ENCODE measurements at places on chromosomes 2 and 18.

GRCh38 chr2:239917957-239918481, 107.1 kb downstream of the NDUFA10 start:
- no peak for DNase-seq

DNA sequence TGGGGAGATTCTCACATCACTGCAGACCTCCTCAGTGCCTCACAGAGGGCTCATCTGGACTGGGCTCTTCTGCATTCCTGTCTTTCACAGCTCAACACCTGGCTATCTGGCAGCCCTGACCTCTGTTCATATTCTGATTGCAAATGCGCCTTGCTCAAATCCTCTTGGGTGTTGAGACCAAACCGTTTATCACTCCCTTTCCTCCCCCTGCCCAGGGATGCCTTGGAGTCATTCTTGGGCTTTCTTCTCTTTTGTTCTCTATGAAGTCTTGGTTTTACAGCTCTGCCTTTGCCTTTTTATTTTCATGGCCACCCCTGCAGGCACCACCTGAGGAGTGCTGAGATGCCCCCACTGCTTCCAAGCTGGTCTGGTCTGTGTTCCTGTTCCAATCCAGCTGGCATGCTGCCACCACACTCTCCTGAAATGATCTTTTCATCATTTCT, 26.3 kb downstream of the TUBB6 start:
- DNase-seq, result no peak

GRCh38 chr18:55245211-55245614, 286.0 kb upstream of the CCDC68 start:
- DNase-seq, result no peak

DNA sequence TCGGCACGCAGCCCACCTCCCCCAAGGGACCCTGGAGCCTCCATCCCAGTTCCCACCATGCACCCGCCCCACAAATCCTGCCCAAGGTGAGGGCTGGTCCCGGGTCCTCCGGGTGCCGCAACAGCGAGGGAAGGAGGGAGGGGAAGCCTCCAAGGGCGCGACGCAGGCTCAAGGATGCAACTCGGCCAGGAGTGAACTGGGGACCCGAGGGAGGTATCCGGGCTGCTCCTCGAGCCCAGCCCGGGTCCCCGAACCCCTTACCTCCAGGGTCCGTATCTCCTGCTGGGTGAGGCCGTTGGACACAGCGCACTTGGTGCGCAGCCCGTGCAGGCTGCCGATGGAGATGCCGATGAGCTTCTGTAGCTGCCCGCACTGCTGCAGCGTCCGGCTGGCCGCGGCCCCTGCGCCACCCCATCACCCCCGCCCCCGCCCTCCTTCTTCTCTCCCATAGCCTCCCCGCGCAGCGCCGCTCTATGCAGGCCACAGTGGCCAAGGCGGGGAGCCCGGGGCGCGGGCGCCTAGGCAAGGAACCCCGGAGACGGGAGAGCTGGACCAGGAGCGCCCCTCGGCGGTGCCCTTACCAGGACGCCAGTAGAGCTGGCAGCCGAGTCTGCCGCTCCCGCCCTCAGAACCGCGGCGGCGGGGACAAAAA, 124.1 kb downstream of the ANKRD30BL start:
- DNase-seq, result no peak

DNA sequence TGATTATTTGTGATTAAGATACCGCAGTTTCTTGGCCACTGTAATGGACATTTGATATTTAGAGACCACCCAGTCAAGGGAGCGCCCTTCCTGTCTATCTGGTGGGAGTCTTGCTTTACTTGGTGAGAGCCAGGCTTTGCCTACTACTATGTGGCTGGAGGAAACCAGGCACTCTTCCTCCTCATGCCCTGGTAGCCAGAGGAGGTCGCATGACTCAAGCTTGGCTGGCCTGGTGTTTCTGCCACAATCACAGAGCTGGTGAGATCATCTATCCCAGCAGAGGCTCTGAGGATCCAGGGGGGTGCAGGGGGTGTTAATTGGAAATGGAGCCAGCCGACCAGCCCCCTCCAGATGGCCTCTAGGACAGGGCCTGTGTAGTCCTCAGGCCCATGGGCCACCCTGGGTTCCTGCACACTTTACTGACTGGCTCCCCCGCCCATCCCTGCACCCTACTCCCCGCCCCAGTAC, 46.8 kb upstream of the BIN1 start:
- peak; percentile 96 for DNase-seq

GRCh38 chr2:23375448-23375847, 9.5 kb upstream of the KLHL29 start:
- DNase-seq, result peak; percentile 64

- peak; percentile 9 for DNase-seq
Observed at GRCh38 chr2:230011617-230012016, 57.1 kb downstream of the SLC16A14 start.

- DNase-seq, result peak; percentile 9
Observed at GRCh38 chr2:175766880-175767279, 235.2 kb downstream of the LNPK start.

- no peak for DNase-seq
Observed at GRCh38 chr2:23767876-23768621, 158.9 kb downstream of the ATAD2B start.

- peak; percentile 11 for DNase-seq
Observed at GRCh38 chr2:129935118-129935517, 44.3 kb upstream of the RAB6C start.

- no peak for DNase-seq
Observed at GRCh38 chr2:224159345-224159928, 120.4 kb upstream of the SERPINE2 start.

GRCh38 chr2:162368494-162368893, 24.6 kb downstream of the GCA start:
- no peak for DNase-seq

DNA sequence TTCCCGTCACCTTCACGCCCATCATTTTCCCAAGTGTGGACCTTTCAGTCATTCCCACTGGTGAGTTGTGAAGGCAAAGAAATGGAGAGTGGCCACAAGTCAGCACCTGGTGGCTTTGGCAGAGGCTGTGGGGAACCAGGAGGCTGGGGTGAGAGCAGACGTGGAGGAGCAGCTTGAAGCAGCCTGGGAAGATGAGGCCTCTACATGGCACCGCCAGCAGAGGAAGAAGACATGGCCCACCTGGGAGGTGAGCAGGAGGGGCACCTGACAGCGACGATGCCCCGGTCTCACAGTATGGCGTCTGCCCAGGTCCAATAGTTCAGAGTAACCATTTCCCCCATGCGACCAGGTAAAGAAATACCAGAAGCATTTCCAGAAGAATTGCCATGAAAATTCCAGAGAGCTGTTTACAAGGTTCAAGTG, 69.0 kb downstream of the TPO start:
- DNase-seq, result no peak

DNA sequence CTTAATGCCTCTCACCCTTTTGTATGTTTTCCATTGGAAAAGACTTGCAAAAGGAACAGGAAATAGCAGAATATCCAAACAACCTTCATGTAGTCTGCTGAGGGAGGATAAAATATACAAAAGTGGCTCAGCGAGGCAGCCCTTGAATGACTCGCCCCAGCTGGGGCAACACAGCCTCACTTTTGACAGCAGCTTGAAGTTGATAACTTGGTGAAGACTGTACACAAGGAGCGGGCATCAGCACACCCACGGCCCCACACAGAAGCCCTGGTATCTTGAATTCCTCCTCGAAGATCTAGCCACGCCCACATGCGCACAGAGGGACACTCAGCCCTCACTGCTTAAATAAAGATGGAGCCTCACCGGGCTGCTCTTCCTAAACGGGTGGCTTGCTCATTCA, 161.0 kb downstream of the IRS1 start:
- DNase-seq, result no peak

GRCh38 chr2:241871538-241872312, 2.2 kb downstream of the RTP5 start:
- no peak for DNase-seq

DNA sequence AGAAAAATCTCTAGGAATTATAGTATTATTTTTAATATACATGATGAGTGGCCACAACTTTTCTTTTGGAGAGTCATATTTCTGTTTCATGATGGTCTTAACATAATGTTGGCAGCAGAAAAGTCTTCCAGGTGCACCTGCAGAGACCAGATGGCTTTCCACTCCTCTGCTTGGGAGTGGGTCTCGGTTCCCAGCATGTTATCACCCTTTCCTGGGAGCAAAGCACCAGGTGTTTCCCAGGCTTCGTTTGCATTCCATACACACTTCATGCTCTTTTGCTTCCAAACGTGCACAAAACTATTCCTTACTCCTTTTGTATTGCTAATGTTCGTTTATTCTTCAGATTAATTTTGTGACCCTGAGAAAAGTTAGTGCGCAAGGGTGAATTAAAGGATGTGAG, 305.2 kb downstream of the CDH2 start:
- no peak for DNase-seq

- DNase-seq, result no peak
Observed at GRCh38 chr2:173195100-173195499, 119.5 kb downstream of the MAP3K20 start.

DNA sequence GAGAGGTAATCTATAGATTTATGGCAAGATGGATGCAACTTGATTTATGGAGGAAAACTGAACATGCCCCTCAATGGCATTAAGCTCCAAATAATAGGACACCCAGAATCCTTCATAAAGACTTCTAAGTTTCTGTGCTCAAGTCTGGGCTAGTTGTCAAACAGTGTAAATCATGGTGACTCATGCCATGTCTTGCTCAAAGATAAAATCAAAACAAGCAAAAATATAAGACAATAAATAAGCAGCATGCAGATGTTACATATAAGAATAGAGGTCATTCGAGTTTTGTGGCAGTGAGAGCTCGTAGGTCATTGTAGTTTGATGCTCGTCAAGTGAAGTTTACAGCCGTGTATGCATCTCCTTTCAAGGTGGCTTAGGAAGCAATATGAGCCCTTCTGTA, 403.2 kb downstream of the THSD7B start:
- no peak for DNase-seq

DNA sequence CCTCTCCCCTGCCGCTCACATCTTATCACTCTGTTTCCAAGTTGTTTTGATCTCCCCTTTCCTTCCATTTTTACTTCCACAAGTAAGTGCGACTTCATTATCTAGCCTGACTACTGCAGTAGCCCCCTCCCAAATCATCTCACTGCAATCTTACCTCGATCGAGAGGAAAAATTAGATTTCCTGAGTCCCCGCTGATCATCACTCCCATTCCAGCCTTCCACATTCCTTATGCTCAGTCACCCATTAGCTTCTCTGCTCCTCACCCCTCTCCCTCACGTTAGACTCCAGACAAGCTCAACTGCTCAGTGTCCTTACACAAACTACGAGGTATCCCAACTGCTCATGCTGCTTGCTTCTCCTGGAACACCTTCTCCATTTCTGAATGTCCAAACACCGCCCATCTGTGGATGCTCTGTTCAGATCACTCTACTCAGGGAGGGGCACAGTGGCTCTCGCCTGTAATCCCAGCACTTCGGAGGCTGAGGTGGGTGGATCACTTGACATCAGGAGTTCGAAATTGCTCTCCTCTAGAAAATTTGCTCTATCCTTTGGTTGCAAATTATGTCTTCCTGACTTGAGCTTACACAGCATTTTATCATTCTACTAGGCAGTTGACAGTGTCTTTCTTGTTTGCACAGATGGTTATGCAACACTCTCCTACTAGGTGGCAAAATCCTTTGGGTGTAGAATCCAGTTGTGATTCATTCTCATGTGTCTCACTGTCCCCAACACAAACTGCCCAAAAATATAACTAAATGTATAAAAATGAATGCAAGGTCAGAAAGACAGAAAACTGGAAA, 96.5 kb downstream of the INO80D start:
- DNase-seq, result no peak

DNA sequence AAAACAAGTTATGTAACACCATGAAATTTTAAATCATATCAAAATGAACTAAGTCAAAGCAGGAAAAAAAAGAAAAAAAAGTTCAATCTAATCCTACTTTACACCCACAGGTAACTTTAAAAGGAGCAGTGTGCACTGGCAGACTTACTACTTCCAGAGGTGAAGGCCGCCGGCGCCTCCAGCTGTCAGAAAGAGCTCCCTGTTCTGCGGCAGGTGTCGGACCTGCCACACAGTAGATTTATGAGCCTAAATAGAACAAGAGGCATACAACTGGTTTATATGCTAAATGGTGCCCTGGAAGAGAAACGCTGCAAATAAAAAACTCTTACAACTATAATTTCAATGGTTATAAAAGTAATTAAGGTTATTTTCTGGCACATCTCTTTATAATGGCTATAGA, 23.1 kb upstream of the PNO1 start:
- DNase-seq, result no peak

DNA sequence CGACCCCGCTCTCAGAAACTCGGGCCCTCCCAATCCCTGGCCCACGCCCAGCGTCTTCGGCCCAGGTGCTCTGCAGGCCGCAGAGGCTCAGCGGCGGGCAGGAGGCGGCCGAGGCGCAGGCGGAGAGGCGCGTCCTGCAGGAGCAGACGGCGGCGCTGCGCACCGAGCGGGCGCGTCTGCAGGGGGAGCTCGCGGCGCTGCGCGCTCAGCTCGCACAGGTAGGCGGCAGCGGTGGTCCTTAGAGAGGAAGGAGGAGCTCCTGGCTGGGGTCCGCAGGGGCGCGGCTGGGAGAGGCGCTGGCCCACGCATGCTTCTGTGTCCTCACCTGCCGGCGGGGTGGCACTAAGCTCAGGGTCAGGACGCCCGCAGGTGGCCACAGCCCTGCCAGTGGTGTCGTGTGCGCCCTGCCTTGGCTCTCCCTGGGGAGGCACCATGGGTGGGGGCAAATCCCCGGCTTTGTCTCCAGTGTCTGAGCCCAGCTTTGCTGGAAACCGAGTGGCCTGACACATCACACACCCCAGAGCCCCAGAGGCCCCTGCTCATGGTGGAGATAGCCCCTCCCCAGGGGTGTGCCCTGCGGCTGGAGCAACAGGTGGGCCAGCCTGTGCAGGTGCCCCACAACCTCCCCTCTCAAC, 14.9 kb upstream of the SNED1 start:
- DNase-seq, result no peak

DNA sequence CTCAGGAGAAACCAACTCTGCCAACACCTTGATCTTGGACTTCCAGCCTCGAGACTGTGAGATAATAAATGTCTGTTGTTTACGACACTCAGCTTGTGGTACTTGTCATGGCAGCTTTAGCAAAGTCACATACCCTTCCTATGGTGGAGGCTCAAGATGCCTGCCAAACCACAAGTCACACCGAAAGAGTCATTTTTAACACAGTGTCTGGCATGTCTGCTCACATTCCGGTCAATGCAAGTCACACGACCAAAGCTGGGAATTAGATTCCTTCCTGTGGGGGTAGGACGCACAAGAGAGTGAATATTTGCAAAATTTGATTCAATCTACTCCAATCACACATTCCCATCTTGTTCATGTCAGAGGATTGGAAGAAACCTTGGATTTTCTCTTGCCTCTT, 24.6 kb downstream of the KCNE4 start:
- DNase-seq, result peak; percentile 71

DNA sequence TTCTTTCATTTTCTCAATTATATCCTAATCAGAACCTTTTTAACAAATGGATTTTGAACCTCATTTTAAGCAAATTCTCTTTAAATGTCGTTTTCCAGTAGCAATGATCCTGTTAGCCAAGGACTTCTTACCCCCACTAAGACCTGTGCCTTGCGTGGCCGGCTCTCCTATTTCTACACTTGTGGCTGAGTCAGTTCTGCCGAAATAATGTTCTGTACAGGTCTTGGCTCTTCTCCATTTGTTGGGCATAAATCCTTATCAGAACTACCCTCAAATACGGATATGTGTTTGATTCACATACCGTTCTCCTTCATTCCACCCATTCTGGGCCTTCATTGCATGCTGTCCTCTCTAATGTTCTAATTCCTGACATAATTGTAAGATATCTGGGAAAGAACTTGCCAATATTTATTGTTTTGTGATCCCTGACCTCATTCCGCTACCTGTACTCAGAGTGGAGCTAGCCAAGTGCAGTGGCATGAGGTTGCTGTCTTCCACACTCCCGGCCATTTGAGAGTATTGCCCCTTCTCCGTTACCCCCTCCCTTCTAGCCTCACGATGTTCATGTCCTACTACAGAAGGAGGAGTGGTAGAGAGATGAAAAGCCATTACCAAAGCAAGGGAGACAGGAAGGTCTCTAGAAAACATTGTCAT, 78.7 kb downstream of the MYOM1 start:
- no peak for DNase-seq
